ENCODE measurements at places on chromosomes 2 and 18. TPM values are rescaled to one million over a fixed set of nuclear protein-coding genes. Genes with fewer than 3 reads are reported as not detected.

DNA sequence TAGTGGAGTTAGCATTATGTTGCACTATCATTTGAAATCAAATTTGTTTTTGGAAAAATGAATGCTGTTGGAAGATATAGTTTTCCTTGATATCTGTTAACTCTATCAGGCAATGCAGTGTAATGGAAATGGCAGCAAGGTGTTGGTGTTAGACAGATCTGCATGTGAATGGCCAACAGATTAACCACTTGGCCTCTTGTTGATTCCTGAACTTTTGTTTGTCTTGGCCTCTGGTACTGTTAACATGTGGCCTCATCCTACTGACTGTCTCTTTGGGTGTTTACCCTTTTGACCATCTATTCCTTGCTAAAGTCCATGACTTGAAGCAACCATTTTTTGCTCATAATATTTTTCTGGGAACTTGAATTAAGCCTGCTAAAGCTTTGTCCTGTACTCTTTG is 110.2 kb upstream of the CDH2 start:
- DNase-seq: no peak

- DNase-seq: peak; percentile 27
Measured at GRCh38 chr2:35783723-35784122, 571.9 kb upstream of the CRIM1 start.

- no peak for DNase-seq
Measured at GRCh38 chr2:88561646-88562388, 65.4 kb downstream of the EIF2AK3 start.

GRCh38 chr18:76392349-76392748 is 102.7 kb downstream of the ZNF516 start:
- no peak for DNase-seq

GRCh38 chr2:158359846-158360245 is 96.7 kb downstream of the CCDC148 start:
- peak; percentile 51 for DNase-seq

DNA sequence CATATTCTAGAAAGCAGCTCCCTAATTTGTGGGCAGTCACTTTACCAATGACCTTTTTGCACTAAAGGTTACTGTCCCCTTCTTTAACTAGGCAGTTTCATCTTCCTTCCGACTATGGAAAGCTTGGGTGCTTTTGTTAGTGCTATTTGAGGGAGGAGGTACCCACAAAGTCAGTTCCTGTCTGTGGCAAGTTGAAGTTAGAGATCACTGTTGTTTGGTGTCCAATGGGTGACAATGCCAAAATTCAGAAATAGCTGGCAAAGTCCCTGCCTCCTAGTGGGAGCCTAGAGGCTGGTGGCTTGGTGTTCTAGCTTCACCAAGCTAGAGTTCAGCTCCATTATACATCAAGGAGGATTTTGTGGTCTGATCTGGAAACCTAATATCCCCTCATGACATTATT is 87.1 kb upstream of the PNPT1 start:
- DNase-seq: no peak

DNA sequence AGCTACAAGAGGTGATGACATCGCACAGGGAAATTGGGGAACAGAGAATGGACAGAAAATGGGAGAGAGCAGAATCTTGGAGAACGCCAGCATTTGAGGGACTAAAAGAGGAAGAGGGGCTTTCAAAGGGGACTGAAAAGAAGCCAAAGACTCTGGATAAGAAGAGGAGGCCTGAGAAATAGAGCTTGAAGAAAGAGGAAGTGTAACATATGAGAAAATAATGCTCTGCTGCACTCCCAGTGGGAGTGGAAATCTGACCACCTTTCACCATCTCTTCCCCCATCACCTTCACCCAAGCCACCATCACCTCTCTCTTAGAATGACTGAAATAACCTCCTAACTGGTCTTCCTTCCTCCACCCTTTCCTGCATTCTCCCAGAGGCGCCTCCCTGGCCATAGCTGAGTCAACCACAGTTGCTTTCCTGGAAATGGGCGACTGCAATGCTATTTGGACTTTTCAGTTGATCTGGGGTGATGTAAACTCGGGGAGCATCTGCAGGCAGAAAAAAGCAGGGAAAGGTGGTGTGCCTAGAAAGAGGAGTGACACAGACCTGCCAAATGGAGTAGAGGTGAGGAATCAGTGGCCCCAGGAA is 16.8 kb downstream of the CXCR1 start:
- DNase-seq: no peak

GRCh38 chr18:67875944-67876343 is 359.4 kb upstream of the DSEL start:
- no peak for DNase-seq

DNA sequence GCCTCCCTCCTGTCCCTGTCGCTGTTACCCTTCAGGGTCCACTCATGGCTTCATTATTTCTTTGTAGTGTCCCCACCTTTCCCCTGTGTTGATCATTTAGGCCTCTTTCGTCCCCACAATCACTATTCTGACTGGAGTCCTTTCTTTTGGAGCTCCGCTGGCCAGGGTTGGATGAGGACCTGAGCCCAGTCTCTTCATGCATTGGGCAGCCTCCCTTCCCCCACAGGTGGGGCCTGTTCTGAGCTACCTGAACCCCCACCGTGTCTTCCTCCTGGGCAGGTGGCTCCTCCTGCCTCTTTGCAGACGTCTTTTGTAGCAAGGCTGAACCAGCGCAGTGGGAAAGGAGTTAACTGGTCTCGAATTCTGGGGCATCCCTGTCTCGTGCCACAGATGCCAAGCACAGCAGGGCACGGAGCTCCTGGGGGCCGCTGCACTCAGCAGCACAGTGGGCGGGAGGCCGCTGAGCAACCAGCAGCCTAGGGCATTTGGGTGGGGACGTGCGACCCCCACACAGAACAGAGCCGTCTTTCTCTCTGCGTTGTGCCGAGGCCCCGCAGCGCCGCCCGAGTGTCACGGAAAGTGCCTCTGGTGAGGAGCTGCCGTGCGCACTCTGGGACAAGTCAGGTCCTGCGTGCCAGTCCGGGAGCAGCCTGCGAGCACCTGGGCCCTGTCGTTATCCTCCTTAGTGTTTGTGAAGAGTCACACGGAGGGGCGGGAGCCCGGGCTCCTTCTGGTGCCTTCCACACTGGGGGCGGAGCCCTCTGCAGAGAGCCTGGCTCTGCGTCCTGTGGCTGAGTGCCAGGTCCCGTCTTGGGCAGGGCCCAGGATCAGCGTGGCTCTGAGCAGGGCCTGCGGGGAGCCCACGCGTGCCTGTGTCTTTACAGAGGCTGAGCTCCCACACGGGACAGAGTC is 130.1 kb downstream of the NFATC1 start:
- DNase-seq: no peak

DNA sequence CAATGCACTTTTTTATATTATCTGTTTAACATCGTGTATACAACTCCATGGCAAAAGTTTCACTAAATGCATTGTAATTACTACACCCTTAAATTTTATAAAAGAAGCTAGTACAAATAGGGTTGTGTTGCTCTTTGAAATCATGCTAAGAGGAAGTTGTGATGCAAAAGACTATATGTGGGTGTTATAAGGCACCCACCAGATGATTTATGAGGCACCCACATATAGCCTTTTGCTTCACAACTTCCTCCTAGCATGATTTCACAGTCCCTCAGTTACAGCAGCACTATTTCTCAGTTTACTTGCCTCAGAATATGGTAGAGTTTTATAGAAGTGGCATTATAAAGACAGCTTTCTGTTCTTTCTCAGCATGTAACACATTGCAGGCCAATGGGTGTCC is 277.3 kb upstream of the DOK6 start:
- no peak for DNase-seq

DNA sequence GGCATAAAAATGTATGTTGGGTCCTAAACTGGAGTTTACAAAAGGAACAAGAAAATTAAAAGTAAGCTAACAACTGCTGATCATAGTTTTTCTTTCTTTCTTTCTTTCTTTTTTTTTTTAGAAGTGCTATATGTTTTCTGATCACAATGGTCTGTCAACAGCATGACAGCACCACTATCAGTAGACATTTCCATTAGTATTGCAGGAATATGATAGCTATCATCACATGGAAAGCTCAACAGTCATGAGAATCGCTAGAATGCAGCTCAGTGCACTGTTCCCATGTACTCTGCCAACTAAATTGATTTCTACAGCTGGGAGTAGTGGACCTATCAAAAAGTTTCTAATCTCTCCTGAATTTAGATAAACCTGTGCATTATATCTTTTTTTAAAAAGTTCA is 950.3 kb upstream of the ACVR2A start:
- DNase-seq: no peak

- DNase-seq: no peak
Measured at GRCh38 chr2:190443778-190444481, 35.8 kb downstream of the MFSD6 start.

- DNase-seq: no peak
Measured at GRCh38 chr2:199804831-199805230, 46.2 kb downstream of the FTCDNL1 start.

- no peak for DNase-seq
Measured at GRCh38 chr2:15810477-15811150, 129.7 kb upstream of the MYCN start.

GRCh38 chr18:44725300-44726058 is 44.8 kb downstream of the SETBP1 start:
- no peak for DNase-seq

CAVIN2 gene
- total RNA-seq: not detected

GPR45 gene
- total RNA-seq: 0.17 TPM

GALNT13 gene
- total RNA-seq: not detected

LRRTM4 gene
- 2.1 TPM for total RNA-seq

BOLL gene
- total RNA-seq: not detected

SRD5A2 gene
- total RNA-seq: not detected

LHCGR gene
- total RNA-seq: not detected

SP100 gene
- total RNA-seq: 38.5 TPM

TMEM17 gene
- 5.8 TPM for total RNA-seq

SLC4A5 gene
- 0.84 TPM for total RNA-seq

DNAJC10 gene
- total RNA-seq: 95.4 TPM

PRLH gene
- not detected for total RNA-seq

SLC4A3 gene
- 0.75 TPM for total RNA-seq

Measured in Caki2 (cell line).